ENCODE measurements at places on chromosomes 3 and 15.

- DNase-seq, result no peak
These were observed 92.7 kb downstream of the DLG1 start for GRCh38 chr3:197205675-197206074.

GRCh38 chr3:152444029-152444641 lies 175.4 kb downstream of the MBNL1 start:
- no peak for DNase-seq

DNA sequence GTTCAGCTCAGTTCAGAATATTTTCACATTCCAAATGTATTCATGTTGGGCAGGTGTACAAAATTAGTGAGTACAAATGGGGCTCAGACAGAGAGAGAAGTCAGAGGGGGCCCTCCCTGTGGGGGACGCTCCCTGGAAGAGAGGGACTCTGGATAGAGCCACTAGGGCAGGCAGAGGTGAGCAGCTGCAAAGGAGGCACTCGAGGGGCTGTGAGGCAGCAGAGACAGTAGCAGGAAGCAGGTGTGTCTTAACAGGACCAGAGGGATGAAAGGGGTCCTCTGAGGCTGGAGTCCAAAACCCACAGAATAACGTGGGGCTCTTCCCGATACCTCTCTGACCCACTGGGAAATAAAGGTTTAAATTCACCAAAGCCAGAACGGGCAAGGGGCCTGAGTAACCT lies 127.1 kb downstream of the MEGF11 start:
- DNase-seq, result no peak

GRCh38 chr3:28586325-28586724 lies 237.7 kb upstream of the AZI2 start:
- DNase-seq, result no peak

GRCh38 chr3:27253831-27254230 lies 115.4 kb downstream of the NEK10 start:
- DNase-seq, result no peak

DNA sequence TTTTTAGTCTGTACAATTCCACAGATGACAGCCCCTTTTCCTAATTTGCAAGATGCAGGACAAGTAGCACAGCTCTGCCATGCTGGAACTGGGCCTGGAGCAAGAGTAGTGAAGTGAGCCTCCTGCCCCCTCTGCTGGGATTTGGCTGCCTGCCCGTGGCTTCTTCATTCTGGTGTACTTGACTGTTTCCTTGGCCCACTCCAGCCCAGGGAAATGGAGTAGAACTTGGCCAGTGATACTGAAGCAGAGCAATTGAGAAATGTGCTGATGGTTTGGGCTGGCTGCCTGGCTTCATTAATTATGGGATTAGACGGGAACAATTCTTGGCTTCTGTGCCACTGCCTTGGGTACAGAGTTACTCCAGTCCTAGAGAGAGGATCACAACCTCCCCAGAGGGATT lies 2.8 kb downstream of the GPD1L start:
- no peak for DNase-seq

All from stimulated activated CD8-positive, alpha-beta memory T cell treated with anti-CD3 and anti-CD28 coated beads, Interleukin-7, amount 100 ng/mL, for 1 hour (primary cell).